Activated gamma-delta T cell treated with anti-CD3 and anti-CD28 coated beads, Interleukin-2, amount 50 U/mL, for 16 hours (primary cell): ENCODE measurements at places on chromosomes 16 and 17.

- DNase-seq: no peak
Observed at GRCh38 chr16:74691093-74691855, 9.4 kb downstream of the MLKL start.

DNA sequence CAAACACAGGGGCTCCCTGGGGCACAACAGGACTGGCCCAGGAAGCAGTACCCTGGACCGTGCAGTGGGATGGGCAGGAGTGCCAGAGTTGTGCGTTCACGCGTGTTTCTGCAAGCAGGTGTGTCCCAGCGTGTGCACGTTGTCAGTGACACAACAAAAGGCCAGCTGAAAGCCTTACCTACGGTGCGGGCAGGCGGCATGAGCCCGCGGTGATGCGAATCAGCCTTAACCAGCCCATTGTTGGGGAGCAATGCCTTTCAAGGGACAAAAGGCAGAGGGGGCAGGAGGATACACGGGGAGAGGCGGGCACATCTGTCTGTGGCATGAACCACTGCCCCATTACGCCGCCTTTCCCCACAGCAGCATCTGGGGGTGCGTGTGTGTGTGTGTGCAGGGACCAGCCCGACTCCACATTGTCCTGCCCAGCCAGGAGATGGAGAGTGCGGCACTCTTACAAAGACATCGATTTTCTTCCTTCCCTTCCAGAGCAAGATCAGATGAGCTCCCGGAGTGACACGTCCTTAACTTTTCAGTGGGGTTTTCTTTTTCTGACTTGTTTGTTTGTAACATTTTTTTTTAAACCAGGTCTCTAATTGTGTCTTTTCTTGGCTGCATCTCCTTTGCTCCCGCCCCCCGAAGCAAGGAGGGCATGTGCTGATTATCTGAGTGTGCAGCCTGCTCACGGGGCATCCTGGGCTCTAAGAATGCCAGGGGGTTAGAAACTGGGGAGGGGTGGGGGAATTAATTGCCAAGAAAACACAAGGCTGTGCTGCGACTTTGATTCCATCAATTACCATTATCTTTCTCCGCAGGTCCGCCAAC is 158.1 kb downstream of the ZNF423 start:
- DNase-seq: no peak

GRCh38 chr17:72169823-72170222 is 49.0 kb downstream of the SOX9 start:
- DNase-seq: no peak

DNA sequence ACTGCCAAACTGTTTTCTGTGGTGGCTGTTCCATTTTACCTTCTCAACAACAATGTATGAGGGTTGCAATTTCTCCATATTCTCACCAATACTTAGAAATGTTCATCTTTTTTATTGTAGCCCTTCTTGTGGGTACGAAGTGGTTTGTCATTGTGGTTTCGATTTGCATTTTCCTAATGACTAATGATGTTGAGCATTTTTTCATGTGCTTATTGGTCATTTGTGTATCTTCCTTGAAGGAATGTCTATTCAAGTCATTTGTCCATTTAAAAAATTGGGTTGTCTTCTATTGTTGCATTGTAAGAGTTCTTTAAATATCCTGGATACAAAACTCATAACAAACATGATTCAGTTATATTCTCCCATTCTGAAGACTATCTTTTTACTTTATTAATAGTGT is 47.5 kb upstream of the CCL2 start:
- no peak for DNase-seq
